ENCODE measurements at places on chromosomes 5 and 9.

DNA sequence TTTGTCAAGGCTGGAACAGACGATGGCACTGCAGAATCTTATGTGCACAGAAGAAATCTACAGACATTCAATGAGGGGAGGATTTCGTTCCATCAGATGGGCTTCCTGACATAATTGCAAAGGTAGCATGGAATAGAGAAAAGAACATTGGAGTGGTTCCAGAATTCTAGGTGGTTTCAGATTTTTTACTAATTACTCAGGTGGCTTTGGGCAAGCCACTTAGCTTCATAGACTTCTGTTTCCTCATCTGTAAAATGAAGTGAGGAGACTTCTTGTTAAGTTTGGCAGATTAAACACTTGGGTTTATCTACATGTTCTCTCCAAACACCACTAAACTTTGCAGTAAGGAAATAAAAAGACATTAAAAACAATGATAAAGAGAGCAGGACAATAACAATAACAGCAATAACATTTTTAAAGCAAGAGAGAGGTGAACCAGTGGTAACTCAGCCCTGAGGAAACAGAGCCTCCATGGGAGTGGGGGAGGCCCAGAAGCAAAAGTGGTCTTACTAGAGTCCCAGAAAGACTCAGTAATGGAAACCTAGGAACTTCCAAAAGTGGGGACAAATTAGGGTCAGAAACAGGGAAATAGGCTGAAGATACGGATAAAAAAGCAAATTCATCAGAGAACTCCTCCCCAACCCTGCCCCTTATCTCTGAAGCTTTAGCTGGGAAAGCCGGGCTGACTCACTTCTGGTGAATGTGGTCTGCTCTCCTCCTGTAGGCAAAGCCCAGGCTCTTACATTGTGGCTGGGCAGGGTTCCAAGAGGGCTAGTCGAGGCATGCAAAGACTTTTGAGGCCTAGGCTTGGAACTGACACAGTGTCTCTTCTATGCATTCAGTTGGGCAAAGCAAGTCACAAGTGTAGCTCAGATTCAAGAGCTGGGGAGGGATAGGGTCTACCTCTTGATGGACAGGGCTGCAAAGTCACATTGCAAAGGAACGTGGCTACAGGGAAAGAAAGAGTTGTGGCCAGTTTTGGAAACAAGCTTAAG is 11.8 kb upstream of the ACTBL2 start:
- peak; percentile 83 for DNase-seq

DNA sequence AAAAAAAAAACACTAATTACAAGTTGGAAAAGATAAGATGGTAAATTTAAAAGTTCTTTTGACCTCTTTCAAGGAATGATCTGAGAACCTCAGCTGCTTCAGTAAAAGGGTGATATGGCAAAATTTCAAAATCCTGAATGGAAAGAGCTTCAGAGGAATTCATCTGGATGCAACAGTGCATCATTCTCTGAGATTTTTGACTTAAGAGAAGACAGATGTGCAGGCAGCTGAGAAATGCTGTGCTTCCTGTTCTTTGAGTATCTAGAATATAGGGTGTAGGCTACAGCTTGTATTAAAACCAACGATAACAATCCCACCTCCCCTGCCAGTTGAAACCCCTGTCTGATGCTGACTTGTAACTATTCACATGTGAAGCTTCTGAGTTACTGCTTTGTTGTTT is 6.2 kb downstream of the FRMPD1 start:
- no peak for DNase-seq

DNA sequence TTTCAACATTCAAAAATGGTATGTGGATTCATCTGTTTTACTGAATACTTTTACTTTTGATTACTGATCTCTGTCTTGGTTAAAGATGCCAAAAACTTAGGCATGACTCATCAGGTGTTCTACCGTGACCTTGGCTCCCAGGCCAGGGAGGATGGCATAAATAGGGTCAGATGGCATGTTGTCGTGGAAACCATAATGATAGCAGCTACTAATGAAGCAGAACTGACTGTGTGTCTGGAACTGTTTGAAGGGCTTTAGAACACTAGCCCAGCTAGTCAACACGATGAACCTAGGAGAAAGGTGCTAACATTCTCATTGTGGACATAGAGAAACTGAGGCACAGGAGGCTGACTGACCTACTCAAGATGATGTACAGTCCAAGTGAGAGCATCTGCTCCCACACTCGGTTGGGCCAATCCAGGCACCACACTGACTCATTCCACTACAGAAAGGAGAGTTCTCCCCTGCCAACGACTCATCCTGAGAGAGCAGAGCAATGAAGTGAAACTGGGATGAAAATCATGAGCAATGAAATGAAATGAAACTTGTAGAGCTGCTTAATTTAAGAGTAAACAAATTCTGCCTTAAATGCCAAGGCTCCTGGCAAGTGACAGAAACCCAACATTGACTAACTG is 116.0 kb downstream of the TENT4A start:
- DNase-seq, result peak; percentile 83

- DNase-seq, result no peak
These were observed 89.3 kb downstream of the MARCHF11 start for GRCh38 chr5:16090270-16090669.

DNA sequence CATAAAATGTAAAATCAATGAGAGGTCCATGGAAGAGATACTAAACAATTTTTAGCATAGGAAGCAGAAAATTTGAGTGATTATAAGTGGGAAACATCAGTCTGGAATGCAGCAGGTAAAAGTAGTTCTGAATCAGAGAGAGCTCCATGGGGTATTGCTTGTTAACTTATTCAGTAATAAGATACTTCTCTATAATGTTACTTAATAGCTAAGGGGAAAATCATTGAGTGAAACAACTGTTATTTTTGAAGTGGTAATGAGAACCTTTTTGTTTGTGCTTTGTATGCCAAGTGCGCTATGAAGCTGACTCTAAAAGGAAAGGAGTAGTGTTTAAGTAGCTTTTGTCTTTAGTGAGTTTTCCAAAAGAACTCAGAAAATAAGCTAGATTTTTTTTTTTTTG is 95.2 kb downstream of the ERBIN start:
- no peak for DNase-seq

DNA sequence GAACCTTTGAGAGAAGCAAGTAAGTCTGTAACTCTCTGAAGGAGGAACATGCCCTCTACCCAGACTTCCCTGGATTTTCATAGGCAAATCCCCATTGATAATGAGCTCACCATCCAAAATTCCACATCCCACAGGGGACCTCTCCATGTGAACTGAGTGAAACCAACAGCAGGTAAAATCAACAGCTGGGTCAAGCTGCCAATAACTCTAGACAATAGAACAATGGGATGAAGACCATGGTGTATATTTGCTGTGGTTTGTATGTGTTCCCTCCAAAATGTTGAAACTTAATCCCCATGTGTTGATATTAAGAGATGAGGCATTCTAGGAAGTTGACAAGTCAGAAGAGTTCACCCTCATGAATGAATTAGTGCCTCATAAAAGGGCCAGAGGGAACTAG is 110.2 kb upstream of the MYO10 start:
- DNase-seq, result no peak

DNA sequence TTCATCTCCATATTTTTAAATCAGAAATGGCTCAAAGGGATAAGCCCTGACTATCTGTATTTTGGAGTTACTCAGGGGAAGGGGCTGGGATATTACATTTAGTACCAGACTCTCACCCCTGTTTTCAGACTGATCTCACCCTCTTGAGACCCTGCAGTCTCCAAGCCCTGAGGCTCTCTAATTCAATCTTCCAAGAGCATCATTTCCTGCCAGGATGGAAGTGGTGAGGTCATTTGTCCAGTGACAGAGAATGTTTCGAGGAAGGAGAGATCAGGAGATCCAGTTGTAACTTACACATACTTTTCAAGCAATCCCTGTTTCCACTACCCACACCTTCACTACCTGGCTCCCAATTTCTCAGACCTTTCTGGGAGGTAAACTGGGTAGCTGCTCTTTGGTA is 295.5 kb upstream of the EFNA5 start:
- DNase-seq, result no peak

GRCh38 chr5:157167214-157167621 is 1.2 kb upstream of the GARIN3 start:
- DNase-seq, result peak; percentile 30

GRCh38 chr5:157543825-157544622 is 31.6 kb downstream of the ADAM19 start:
- no peak for DNase-seq

DNA sequence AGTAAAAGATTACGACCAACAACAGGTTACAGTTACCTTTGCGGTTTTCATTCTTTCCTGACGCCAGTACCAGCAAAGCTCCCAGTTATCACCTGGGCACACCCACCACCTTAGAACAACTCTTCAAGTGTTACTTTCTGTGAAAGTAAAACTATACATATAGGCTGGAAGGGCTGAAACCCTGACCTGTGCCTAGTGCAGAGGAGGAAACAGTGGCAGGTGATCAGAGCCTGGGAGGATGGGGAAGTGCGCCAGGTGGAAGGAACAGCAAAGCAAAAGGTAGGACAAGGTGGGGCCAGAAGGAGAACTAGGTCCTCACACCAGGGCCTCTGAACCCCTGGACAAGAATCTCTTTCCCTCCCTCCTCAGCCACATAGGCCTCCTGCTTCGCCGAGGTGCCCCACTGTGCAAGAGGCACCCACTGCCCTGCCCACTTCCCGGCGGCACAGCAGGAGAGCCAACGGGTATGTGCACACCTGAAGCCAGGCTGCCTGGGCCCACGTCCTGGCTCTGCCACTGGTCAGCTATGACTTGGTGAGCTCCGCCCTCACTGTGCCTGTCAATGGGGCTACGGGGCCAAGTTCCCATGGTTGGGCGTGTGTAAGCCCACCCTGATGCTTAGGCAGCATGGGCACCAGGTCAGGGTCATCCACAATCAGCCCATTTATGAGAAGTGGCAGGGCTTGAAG is 26.9 kb downstream of the BICD2 start:
- no peak for DNase-seq

DNA sequence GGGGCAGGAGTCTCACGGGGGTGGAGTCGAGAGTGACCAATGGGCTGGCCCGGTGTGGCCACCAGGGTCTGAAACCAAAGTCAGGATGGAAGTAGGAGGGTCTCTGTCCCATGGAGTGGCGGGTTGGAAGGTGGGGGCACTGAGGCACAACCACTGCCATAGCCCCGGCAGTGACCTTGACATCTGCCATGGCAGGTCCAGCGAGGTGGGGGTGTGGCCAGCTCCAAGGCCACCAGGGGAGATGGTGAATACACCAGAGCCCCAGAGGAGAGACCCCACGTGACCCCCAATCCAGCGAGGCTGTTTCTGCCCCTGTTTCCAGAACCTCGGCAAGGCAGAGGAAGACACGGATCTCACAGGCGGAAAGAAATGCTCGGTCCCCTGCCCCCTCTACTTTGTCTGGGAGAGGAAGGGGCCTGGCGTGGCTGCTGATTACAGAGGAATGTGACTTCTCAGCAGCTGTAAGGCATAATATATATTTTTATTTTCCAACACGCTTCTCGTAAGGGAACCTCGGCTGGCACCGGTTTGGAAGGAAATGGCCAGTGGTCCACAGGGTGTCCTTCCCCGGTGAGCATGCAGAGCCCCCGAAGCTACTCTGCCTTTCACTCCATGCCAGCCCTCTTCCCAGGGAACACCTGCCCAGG is 105.7 kb upstream of the SARDH start:
- no peak for DNase-seq

- no peak for DNase-seq
These were observed 228.0 kb downstream of the SNX18 start for GRCh38 chr5:54745599-54745998.

GRCh38 chr5:79853028-79853427 is 138.0 kb downstream of the MTX3 start:
- DNase-seq, result no peak

DNA sequence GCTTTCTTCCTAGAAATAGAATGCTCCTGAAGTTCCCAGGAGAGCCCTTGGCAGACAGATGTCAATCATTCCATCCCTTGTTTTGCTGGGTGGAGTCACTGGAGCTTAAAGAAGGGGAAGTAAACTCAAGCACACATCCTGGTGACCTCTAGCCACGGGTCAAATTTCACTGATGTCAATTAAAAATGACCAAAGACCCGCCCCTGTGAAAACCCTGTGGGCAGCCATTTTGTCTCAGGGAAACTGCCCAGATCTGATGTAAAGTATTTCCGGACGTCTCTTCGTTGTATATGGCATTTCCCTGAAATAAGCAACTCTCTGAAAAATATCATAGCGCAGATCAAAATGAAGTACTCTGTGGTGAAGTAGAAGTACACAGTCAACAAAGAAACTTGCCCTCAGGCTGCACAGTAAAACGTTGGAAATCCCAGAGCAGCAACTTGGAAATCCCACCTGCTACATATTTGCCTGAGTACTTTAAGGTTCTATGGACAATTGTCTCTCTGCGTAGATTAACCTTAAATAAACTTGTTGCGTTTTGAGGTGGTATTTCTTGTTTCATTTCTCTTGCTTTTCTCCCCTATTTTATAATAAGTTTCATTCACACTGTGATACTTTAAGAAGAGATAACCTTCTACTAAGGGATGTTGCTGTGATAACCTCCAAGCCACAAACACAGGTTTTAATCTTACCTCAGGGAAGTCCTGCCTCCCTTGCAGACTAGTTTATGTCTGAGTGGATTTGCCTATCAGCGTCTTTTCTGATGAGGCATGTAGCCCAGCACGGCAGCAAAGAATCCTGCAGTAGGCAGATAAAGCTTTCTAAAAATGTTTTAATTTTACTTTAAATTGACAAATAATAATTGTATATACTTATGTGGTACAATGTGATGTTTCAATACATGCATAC is 60.9 kb upstream of the PIP5K1B start:
- peak; percentile 89 for DNase-seq

- peak; percentile 44 for DNase-seq
These were observed 23.4 kb upstream of the GLRA1 start for GRCh38 chr5:151947931-151948608.

- DNase-seq, result no peak
These were observed 218.8 kb upstream of the WWC1 start for GRCh38 chr5:168072665-168073064.

GRCh38 chr9:76374783-76375559 is 19.3 kb downstream of the RFK start:
- DNase-seq, result no peak

DNA sequence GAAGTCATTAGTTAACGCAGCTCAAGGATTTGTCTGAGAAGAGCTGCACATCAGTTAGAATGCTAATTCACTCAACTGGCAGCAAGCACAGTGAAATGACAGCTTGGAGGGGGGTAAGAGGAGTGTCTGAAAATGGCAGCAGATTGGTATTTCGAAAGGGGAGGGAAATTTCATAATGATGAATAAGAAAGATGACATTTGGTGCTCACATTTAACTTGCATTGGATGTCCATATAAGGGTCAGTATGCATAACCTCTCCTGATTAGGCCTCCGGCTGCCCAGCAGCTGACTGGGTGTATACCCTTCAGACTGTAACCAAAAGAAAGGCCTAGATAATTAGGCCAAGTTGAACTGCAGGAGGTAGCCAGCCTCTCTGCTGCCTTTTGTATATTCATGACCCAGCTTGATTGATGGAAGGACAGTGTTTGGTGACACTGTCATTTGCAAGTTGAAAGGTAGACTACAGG is 131.0 kb downstream of the PBX3 start:
- DNase-seq, result no peak

- DNase-seq, result peak; percentile 14
These were observed 112.7 kb upstream of the PANK3 start for GRCh38 chr5:168691891-168692290.

- DNase-seq, result no peak
These were observed 374.6 kb downstream of the SPATA31D1 start for GRCh38 chr9:82363198-82363597.
